ENCODE measurements at places on chromosomes 4 and X. TPM values are rescaled to one million over a fixed set of nuclear protein-coding genes. Genes with fewer than 3 reads are reported as not detected.

ZCCHC18 gene
- total RNA-seq, result 0.23 TPM

DNA sequence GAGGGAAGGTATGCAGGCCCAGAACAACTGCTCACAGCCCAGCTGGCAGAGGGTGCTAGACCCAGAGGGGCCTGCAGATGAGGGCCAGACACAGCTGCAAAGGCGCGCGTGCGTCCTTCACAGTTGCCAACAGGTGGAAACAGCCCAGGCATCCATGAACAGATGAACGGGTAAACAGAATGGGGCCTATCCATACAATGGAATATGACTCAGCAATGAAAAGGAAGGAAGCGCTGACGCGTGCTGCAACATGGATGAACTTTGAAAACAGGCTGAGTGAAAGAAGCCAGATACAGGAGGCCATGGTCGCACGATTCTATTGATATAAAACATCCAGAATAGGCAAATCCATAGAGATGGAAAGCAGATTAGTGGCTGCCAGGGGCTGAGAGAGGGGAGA lies 83.1 kb upstream of the DDX3X start:
- DNase-seq, result no peak

- DNase-seq, result peak; percentile 11
Observed at GRCh38 chrX:27915617-27916016, 65.6 kb downstream of the DCAF8L1 start.

DNA sequence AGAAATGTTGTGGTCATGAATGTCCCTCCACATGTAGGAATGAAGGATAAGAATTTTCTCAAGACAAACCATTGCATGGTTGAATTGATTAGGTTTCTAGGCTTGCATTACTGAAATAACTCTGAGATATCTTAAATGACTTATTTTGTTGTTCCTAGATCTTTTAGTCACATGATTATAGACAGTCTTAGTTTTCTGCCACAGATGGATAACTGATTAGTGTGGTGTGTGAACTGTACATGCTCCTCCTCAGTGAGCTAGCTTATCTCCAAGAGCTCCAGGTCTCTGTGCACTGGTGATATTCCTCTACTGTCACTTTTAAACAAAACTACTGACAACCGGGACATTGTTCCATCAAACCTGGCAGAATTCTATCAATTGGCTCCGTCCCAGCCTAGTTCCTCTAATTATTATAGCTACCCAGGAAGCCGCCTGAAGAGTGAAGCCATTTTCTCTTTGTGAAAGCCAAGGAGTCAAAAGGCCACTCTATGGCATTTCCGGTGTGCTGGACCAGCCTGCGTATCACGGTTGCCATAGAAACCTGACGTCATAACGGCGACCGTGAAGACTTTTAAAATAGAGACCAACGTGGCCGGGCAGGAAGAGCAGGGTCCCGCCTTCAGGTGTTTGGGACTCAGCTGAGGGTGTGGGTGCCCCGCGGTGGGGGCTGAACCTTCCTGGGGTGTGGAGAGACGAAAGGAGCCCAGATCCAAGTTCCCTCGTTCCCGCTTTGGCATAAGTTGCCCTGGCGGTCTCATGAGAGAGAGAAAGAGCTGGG lies 28.1 kb downstream of the BEX3 start:
- DNase-seq, result peak; percentile 60

DNA sequence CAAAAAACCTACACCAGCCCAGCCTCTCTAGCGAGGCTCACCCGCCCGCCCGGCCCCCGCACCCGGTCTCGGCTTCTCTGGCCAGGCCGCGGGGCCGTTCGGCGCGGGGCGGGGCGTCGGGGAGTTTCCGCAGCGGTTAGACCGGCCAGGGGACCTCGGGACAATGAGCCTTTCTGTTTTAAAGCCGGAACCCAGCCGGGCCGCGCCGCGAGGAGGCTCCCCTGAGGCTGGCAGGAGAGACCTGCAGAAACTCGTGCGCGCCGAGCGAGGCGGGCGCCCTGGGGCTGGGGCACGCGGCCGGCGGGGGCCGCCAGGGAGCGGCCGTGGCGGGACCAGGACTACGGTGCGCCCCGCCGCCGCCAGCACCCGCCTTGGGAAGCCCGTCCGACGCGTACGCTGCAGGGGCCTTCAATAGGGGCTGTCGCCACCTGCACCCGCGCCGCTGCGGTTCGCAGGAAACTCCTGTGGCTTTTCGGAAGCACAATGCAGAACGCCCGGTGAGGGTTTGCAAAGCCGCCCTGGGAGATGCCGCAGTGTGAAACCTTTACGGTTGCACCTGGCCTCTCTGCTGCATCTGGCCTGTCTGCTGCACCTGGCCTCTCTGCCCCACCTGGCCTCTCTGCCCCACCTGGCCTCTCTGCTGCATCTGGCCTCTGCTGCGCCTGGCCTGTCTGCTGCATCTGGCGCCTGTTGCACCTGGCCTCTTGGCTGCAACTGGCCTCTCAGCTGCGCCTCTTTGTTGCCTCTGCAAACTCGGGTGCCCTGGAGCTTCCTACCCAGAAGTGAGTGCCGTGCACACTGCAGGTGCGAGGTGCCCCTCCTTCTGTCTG lies 63.9 kb downstream of the TRAPPC11 start:
- DNase-seq, result peak; percentile 75

DNA sequence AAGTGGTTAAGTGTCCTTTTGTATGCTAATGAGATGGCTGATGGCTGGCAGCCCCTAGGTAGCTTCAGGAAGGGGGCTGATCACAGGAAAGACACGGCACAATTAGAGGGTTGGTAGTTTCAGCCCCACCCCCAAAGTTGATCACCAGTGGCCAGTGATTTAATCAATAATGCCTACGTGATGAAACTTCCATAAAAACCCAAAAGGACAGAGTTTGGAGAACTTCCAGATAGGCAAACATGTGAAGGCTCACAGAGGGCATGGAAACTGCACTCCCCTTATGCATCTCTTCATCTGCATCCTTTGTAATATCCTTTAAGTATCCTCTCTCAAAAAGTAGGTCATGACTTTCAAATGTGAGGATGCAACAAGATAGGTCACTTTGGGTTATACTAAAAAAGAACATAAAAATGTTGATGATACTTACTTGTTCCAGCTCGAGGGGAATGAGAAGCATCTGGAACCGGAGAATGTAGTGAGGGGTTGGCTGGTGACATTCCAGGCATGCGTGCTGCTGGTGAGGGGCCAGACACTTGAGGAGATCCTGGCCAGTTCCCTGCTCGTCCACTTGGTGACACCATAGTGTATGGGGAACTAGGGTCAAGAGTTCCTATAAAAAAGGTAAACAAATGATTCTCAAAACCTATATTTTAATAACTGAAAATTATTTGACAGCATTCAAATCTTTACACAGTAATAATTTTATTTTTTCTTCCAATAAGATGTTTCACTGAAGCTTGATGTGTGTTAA lies 16.7 kb upstream of the CXorf38 start:
- peak; percentile 36 for DNase-seq

DNA sequence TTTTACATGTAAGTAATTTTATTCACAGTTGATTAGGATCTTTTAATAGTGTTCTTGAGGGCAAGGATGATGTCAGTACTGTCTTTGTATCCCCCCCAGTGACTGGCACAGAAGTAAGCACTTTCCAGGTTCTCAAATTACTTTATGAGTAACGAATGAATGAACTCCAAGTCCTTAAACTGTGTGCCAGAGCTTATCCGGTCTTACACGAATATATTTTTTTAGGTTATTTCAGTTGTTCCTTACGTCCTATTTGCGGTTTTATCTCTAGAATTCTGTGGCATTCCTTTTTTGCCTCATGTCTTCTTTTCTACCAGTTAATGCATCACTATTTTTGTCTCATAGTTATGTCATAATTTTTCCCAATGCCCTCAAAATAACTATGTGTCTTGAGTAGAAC lies 106.9 kb upstream of the MID1IP1 start:
- peak; percentile 4 for DNase-seq

PNCK gene
- total RNA-seq, result 1.0 TPM

- DNase-seq, result no peak
Observed at GRCh38 chr4:150447356-150447755, 134.6 kb upstream of the MAB21L2 start.

CXCL6 gene
- total RNA-seq, result 23.4 TPM

DNA sequence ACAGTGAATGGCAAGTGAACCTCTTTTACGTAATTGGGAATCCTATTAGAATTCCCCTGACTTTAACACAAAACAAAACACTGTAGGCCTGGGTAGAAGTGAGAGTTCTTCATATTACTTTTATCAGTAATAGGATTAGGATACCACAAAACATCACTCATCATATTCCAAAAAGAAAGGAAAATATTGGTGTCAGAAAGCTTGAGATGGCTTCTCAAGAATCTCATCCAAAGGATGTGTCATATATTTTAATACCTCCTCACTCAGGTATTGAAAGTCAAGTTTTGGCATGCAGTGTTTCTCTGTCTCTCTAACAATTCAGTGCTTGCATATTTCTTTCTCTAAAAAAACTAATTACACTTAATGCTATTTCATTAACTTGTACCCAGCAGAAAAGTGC lies 173.2 kb downstream of the PDGFC start:
- DNase-seq, result no peak

GRCh38 chr4:139950568-139950967 lies 203.4 kb downstream of the MAML3 start:
- no peak for DNase-seq

COX7B2 gene
- total RNA-seq, result not detected

CYBB gene
- total RNA-seq, result 0.46 TPM

DNA sequence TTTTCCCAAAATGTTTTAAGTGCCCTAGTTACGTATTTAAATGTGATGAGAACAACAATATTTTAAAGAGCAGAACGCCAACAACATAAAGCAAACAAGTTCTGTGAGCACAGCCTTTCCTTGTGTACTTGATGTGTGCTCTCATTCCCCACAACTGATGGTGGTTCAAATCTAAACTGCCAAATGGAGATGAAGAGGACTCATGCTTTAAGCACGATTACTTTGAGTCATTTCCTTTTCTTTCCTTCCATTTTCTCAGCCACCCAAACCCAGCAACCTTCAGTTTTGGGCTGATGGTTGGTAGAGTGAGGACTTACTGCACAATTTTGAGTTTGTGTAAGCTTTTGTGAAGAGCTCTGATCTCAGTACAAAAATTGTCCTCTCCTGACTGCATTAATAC lies 1.7 kb downstream of the NSD2 start:
- DNase-seq, result peak; percentile 64

- no peak for DNase-seq
Observed at GRCh38 chr4:13777341-13777740, 149.8 kb upstream of the BOD1L1 start.

GRCh38 chr4:53653484-53654053 lies 62.3 kb upstream of the LNX1 start:
- no peak for DNase-seq

- no peak for DNase-seq
Observed at GRCh38 chr4:37864786-37865185, 26.1 kb upstream of the TBC1D1 start.

CTBP1 gene
- 266 TPM for total RNA-seq

- no peak for DNase-seq
Observed at GRCh38 chrX:133985967-133986683, 731 bp upstream of the GPC3 start.

- DNase-seq, result peak; percentile 67
Observed at GRCh38 chr4:148632476-148632875, 190.3 kb upstream of the NR3C2 start.

KCND1 gene
- 0.51 TPM for total RNA-seq

SH3RF1 gene
- total RNA-seq, result 21.0 TPM

- peak; percentile 29 for DNase-seq
Observed at GRCh38 chrX:77510007-77510406, 62.8 kb downstream of the FGF16 start.

DNA sequence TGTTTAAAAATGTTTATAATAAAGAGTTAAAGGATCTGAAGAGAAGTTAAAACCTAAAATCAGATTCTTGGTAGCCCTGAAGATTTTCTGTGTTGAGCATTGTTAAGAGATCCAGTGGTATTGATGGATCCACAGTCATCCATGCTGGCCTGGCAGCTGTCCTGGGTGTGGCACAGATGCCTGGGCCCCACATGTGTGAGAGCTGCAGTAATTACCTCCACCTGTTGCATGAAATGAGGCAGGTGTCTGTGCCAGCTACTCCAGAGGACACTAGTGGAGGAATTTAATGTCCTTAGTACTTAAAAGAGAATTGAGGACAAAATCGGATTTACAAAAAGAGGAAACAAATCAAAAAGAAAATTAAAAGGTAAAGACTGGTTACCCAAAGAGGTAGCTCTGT lies 44.0 kb downstream of the MGST2 start:
- DNase-seq, result no peak

Data from PC-3 (cell line).